ENCODE measurements at places on chromosomes 1 and 21.

- DNase-seq, result no peak
Observed at GRCh38 chr1:62311473-62311943, 7.7 kb downstream of the KANK4 start.

DNA sequence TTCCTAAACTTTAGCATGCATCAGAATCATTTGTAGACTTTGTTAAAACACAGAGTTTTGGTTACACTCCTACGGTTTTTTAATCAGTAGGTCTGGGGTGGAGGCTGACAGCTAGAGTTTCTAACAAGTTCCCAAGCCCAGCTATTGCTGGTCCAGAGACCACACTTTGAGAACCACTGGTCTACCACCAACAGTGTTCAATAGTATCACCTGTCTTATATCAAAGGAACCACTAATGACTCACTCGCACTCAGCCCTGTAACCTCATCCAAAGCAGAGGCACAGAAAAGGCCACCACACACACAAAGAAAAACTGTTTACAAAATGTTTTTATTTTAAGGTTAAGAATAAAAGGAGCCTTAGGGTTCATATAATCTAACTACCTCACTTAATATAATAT, 68.7 kb downstream of the HIVEP3 start:
- no peak for DNase-seq

GRCh38 chr1:66315671-66316070, 218.3 kb upstream of the SGIP1 start:
- DNase-seq, result no peak

GRCh38 chr1:98090351-98090750, 169.5 kb upstream of the DPYD start:
- DNase-seq, result no peak

DNA sequence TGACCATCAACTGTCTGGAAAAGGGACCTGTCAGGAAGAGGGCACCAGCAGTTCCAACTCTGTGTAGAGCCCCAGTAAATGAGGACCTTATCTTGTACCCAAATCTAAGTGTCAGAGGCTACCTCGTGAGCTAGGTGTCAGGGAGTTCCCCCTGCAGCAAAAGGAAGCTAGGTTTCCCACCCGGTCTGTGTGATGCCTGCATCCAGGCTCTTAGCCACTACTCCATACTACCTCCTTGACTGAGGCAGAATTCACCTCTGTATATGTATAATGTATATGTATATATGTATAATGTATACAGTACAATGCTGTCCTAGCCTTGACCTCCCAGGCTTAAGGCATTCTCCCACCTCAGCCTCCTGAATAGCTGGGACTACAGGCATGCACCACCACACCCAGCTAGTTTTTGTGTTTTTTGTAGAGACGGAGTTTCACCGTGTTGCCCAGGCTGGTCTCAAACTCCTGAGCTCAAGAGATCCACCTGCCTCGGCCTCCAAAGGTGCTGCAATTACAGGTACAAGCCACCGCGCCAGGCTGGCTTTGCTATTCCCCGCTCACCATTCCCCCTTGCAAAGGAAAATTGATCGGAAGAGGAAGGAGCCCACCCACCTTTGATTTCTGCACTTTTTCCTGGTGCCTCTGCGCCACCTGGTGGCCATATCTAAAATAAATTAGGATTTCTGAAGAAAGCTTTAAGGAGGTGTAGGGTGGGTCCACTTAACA, 15.7 kb upstream of the LUZP1 start:
- peak; percentile 5 for DNase-seq

DNA sequence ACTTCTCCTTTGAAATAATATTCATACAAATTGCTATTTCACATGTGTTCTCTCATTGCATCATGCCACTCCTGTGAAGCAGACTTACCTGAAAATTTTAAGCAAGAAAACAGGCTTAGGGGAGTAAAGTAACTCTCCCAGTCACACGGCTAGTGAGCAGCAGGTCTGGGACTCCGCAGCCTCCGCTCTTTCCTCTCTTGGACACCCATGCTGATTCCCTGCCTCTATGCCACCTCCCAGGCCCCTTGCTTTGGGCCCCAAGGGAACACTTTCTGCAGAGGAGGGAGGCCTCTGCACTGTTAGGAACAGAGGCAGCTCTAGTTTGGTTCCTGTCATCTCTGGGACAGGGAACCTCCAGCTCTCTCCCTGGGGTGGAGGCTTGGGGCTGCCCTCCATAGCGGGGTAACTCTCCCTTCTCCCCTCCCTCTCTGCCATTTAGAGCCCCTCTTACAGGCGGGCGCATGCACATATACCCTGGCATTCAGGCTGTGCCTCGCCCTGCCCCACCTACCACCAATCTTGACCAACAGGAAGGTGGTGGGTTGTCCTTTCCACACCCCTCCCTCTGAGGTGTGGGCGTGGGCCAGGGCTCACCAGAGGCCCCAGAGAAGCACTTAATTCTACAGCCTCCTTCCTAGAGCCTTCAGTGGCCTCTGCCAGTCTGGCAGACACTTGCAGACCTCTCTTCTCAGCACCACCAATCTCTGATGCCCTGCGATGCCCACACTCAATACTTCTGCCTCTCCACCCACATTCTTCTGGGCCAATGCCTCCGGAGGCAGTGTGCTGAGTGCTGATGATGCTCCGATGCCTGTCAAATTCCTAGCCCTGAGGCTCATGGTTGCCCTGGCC, at the start of gene RXFP4:
TSS of gene RXFP4 (plus strand) at position 646 of the 852 bp plus-strand sequence. CDS start at position 718, 72 bp downstream.
- no peak for DNase-seq

GRCh38 chr1:202304375-202304774, 37.4 kb downstream of the UBE2T start:
- no peak for DNase-seq

GRCh38 chr1:228867108-228867950, 132.1 kb downstream of the RHOU start:
- peak; percentile 31 for DNase-seq

All from hippocampal formation (tissue), 2 donors.